Foreskin fibroblast (primary cell): ENCODE measurements at places on chromosomes 16 and 17.

DNA sequence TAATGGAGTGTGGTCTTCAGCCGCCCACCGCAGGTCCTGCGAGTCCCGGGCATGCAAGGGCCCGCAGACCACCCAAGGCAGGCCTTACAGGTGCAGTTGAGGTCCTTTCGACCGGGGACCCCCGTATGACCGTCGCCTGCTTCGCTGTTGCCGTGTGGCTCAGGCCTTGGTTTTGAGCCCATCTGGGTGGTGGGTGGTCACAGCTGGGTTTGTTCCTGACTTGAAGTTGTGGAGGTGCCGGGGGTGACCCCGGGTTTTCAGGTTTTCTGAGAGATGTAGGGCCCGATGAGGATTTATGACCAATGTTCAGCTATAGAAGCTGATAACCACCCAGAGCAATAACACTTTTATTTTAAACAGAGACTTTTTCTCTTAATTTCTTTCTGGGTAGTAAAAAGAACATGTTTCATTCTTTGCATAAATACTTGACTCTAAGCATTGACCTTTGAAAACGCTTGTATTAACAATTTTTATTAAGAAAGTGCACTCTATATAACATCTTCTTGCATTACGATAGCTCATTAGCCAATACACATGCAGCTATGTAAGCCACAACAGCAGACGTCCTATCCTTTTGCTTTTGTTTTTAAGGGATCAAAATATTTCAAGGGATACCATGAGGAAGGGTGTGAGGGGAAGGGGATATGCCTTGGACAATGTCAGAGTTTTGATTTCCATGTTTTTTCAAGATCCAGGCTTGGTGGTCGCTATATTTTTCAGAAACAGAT, 1.9 kb downstream of the FOXL1 start:
- DNase-seq = peak; percentile 44

GRCh38 chr17:2602597-2603017, 9.2 kb downstream of the PAFAH1B1 start:
- no peak for DNase-seq

DNA sequence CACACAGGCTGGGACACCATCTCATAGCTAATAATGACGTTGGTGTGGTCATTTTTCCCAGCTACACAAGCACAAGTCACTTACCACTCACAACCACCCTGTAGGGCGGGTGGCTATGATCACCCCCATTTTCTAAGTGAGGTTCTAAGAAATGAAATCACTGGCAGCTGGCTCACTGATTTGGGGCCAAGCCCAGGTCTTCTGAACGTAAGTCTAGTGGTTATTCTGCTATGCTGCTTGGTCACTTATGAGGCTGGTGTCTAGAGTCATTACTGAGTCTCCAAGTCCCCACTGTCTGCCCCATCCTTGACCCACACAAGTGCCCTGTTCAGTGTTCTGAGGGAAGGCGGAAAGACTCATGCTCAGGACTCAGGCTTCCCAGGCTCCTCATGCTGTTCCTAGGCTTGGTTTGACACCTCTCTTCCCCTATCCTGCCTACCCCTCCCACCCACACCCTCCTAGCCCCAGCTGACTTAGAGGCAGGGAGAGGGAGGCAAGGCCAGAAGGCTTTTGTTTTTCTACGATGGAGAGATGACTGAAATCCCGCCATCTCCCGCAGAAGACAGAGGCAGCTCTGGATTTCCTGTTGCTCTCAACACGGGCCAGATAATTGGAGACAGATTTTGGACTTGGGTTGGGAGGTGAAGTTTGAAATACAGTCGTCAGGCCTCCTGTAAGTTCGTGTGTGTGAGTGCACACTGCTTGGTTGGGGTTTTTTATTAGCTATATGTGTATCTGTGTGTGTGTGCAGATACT, 32.2 kb downstream of the FZD2 start:
- peak; percentile 79 for DNase-seq

DNA sequence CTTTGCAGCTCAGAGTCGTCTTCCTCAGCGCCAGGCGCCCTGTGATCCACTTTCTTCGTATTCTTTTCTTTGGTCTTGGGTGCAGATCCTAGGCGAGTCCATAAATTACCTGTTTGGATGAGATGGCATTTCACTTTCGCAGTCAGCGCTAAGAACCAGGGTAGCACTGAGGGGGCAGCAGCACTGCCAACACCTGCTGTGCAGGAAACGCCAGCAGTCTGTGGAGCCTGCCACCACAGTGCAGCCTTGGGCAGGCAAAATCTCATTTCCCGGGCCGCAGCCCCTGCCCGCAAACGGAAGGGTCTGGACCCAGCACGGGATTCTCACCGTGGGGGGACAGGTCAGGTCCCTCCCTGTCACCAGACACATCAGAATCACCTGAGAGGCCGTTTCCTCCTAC, 12.2 kb upstream of the ITGAE start:
- DNase-seq = no peak

- peak; percentile 27 for DNase-seq
Measured at GRCh38 chr17:63537991-63538692, 12.1 kb upstream of the DCAF7 start.

GRCh38 chr17:6701719-6702118, 11.4 kb downstream of the SLC13A5 start:
- peak; percentile 37 for DNase-seq
